ENCODE measurements at places on chromosomes 7 and 10.
A peak's percentile ranks its signal among the peaks of the same experiment; 100 is the strongest.

DNA sequence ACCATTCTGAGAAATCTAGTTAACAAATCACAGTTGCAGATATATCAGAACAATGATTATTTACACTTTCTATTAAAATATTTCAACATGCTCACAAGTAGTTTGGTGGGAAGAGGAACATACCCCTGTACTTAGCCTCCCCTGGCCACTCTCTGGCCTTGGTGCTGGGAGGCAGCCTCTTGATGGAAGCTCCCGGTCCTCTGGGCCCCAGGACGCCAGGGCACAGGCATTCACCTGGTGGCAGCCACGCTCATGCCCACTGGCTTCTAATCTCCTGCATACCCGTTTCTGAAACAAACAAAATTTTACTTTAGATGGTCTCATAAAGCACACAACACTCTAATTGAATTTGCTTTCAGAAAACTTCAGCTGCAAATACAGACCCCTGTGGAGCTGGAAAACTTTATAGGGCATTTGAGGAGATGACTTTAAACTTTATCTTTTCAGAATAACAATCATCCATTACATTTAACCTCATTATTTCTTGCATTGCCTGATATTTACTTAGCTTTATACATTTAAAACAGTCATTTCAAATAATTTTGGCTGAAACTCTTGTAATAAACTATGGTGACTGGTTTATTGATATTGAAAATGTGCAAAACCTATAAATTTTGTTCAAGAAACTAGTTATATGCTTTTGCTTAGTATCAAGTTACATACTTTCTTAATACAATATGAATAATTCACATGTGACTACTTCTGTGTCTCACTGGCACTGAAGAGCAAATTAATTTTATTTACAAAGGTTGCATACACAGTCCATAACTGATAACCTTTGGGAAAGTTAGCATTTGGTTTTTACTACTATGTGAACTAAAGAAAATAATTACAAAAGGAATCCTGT, 30.8 kb downstream of the C10orf143 start:
- DNase-seq: no peak

- peak; percentile 13 for DNase-seq
Measured at GRCh38 chr7:136058546-136058945, 81.4 kb upstream of the MTPN start.

GRCh38 chr7:158355456-158356065, 232.1 kb downstream of the PTPRN2 start:
- no peak for DNase-seq

GRCh38 chr10:7589748-7590147, 77.0 kb downstream of the ITIH5 start:
- no peak for DNase-seq

DNA sequence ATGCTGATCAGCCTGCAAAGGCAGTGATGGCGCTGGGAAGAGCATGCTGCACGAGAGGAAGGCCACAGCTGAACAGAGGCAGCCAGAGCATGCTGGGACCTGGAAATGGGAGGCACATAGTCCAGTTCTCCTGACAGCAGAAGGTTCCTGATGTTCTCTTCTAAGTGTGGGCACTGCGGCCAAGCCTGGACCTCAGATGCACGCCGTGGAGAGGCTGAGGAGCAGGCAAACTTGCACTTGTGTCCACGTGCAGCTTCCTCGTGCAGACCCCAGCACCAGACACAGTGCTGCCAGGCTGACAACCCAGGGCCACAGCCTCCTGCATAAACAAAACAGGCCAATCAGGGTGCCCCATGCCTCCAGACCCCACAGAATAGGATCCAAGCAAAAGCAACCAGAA, 93.5 kb upstream of the LANCL2 start:
- no peak for DNase-seq

DNA sequence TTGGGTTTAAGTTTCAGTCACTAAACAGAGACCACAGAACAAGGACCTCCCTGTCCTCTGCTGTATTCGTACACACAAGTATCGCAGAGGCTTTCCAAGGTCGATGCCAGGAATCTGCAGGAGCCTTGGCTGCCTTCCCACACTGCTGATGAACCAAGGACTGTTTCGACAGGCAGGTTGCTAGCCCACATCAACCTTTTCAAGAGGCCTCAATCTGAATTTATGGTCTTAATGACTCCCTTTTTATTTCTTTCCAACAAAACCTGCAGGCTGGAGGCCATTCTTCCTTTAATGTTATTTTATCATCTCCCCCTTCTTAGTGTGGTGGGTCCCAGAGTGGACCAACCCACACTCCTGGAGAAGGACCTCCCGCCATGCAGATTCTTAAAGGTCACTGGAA, 45.6 kb downstream of the JCAD start:
- no peak for DNase-seq

DNA sequence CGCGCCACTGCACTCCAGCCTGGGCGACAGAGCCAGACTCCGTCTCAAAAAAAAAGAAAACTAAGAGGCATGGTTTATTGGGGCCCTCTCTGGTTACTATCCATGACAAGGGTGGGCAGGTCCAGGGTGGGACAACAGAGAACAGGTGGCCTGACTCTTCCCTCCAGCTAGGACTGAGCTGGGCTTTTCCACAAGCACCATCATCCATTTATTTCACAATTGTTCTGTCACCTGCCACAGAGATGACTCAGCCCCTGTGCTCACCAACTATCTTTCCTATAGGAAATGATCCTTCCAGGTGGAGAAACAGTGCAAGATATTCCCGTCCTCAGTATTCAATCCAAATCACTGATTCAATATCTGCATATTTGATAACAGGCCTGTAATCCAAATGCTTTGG, 44.9 kb upstream of the MYL10 start:
- no peak for DNase-seq
